ENCODE measurements at places on chromosomes 7 and 10.

DNA sequence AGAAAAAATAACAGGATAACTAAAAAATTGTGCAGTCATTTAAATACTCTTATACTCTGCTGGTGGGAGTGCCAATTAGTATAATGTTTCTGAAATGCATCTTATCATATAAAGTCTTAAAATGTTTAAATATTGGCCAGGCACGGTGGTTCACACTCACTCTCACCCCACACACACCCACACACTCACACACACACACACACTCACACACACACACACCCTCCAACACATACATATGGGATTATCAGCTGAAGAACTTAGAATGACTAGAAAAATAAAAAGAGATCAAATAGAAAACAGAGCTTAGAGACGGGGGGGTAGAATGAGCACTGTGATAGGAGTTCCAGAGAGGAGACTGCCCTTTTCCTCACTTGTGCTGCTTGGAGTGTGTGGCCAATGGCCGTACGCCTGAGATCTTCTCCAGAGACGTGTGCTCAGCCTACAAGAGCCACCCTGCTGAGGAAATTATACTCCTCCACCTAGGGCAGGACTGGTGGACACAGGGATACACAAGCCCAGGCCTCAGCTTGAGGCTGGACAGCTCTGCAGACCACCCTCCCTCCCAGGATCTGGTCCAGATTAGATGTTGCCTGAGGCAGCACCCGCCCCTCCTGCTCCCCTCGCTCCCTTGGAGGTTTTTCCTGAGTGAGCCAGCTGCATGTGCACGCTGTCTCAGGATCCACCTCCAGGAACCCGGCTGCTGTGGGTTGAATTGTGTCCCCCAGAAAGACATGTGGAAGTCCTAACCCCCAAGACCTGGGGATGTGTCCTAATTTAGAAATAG is 26.5 kb upstream of the PRKAG2 start:
- no peak for DNase-seq

- DNase-seq = peak; percentile 8
Observed at GRCh38 chr10:18822156-18822555, 162.9 kb downstream of the ARL5B start.

GRCh38 chr10:100962351-100963080 is 6.8 kb upstream of the SEMA4G start:
- DNase-seq = no peak

GRCh38 chr10:15427843-15428414 is 56.8 kb upstream of the FAM171A1 start:
- DNase-seq = peak; percentile 66

DNA sequence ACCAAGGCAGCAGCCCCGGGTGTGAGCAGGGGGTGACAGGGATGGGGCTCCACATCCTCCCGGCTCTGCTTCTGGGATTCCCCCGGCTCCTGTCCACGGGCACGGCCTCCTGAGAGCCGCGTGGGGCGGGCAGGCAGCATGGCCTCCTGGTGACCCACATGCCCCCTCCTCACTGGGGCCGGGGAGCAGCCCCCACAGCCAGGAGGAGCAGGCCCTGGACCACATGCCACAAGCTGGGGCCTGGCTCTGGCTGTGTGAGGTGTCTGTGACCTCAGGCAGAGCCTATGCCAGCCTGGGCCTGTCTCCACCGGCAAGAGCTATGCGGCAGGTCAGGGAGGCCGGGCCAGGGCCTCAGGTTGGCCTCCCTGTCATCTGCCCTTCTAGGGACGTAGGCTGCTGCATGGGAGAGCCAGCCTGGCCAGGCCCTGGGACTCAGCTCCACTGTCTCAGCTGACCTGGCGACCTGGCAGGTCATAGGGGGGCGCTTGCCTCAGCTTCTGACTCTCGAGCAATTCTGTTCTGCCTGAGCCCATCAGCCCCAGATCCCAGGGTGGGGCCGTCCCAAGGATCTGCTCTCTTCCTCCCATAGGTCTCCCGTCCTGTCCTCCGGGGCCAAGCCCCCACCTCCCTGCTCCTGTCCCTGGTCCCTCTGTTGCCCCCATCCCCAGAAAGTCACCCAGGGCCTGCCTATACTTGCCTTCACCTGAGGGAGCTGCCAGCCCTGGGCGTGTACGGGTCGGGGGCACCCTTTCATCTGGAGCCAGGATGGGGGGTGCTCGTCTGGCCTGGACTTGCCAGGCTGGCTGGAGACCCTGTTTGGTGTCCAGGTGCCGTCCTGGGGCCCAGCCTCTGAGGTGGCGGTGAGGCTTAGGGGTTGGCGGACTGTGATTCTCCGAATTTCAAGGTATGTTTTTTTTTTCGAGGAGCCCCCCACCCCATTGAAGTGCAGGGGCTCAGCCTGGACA is 3.9 kb upstream of the TMEM184A start:
- DNase-seq = no peak

- no peak for DNase-seq
Observed at GRCh38 chr7:126411032-126411820, 841.5 kb downstream of the GRM8 start.
